COR-L47 (cell line): ENCODE measurements at places on chromosomes 6 and 20.

GRCh38 chr6:43032326-43032725, 10.9 kb downstream of the RRP36 start:
- DNase-seq, result no peak

DNA sequence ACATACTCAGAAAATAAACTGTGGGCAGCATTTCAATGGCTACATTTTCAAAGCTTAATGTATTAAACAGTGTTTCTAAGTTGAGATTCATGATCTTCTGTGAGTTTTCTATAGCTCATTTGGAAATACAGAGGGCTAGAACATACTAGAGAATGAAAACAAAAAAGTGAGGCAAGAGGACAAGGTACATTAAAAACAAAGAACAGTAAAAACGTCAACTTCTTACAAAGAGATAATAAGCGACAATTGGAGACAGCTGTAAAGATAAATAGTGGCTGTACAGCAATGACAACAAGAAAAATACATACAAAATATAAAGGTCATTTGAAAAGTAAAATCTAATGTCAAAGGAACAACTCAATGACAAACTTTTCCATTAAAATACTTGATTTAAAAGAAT, 94.3 kb downstream of the REV3L start:
- no peak for DNase-seq

DNA sequence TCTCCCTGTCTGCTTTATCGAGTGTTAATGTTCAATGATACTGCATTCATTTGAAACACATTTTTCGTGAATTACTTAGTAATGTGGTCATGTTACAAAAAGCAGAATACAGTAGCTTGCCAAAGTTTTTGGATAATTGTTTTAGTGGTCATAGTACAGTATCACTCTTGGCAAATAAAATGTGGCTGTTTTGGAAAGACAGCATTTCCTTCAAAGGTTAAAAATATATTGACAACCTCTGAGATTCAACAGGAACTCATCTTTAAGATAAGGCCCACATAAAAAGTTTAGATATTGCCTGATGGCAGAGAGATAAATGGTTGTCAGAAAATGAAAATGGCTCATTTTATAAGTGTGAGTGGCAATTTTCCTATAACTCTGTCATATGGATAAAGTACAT, 297.7 kb upstream of the MAN1A1 start:
- no peak for DNase-seq

- no peak for DNase-seq
These were observed 256.5 kb upstream of the RREB1 start for GRCh38 chr6:6851059-6851948.

GRCh38 chr20:4924446-4924845, 76.9 kb downstream of the SLC23A2 start:
- DNase-seq, result no peak

DNA sequence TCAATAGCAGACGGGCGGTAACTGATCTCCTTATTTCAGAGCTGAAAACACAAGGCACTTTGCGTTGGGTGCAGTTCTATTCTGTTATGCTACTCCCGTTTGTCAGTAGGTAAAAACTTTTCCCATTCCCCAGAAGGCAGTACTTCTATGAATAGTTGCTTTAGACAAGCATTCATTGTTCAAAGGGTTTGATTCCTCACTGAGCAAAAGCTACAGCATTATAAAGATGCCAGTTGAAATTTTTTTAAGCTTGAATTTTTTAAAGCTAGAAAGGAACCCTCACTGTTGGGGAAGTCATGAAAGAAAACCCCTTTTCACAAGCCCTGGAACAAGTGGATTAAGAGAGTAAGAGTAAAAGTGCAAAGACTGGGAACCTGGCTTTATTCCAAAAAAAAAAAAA, 42.3 kb downstream of the FUT9 start:
- DNase-seq, result no peak
